Thyroid gland (tissue), 4 donors: ENCODE measurements at places on chromosomes 2 and 18. TPM values are rescaled to one million over a fixed set of nuclear protein-coding genes. Genes with fewer than 3 reads are reported as not detected.

The ASTL gene
- not detected for total RNA-seq

The SOX11 gene
- total RNA-seq, result not detected

The PTMA gene
- 1,070 TPM for total RNA-seq

The UGT1A10 gene
- 0.27 TPM for total RNA-seq

The OSBPL6 gene
- total RNA-seq, result 2.1 TPM

The FSIP2 gene
- 4.2 TPM for total RNA-seq

DNA sequence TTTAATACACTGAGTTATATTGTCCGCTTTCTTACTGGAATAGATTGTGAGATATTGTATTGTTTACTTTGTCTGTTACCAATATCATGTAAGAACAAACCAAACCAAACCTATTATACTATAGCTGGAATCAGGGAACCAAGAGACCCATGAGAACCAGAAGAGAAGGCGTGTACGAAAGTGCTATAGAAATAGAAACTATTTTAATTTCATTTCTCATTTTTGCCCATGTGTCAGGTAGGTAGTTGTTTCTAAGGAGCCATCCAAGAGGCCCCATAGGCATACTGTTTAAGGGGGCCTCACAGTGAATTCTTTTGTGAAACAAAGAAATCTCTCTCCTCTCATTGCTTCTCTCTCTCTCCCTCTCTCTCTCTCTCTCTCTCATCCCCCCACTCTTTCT, 363.6 kb downstream of the RNF144A start:
- no peak overlapping the region for H3K4me3 ChIP-seq
- no peaks in the 10 kb centered on the region for H3K27me3 ChIP-seq
- H3K27ac ChIP-seq, result no peak overlapping the region
- H3K36me3 ChIP-seq, result no peaks in the 10 kb centered on the region
- H3K4me1 ChIP-seq, result no peaks in the 10 kb centered on the region

- no peaks in the 10 kb centered on the region for H3K27me3 ChIP-seq
- no peak overlapping the region for H3K4me3 ChIP-seq
- no peak overlapping the region for H3K27ac ChIP-seq
- H3K36me3 ChIP-seq, result no peaks in the 10 kb centered on the region
Observed at GRCh38 chr2:191691016-191691735, 13.2 kb downstream of the NABP1 start.

DNA sequence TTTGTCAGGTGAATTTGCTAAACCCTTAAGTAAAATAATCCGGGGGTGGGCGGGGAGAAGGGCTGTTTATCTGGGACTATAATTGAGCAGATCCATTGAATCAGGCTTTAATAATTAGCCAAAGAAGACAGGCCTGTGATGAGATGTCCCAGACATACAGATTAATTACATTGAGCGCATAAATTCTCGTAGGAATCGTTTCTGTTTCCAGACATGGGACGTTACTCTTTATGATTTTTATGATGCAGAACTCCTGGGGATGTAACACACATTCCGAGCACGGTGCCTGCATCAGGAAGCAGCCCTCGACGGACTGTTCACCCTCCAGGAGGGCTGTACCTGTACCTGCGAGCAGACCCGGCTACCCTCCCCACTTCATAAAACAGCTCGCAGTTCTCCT, 88.9 kb downstream of the SMIM21 start:
- H3K36me3 ChIP-seq, result no peaks in the 10 kb centered on the region
- H3K4me1 ChIP-seq, result no peaks in the 10 kb centered on the region
- DNase-seq, result no peak
- H3K4me3 ChIP-seq, result no peak overlapping the region
- H3K27me3 ChIP-seq, result no peaks in the 10 kb centered on the region

GRCh38 chr18:38033282-38033681, 467.7 kb upstream of the CELF4 start:
- no peaks in the 10 kb centered on the region for H3K27me3 ChIP-seq
- H3K36me3 ChIP-seq, result no peaks in the 10 kb centered on the region
- no peak overlapping the region for H3K27ac ChIP-seq

DNA sequence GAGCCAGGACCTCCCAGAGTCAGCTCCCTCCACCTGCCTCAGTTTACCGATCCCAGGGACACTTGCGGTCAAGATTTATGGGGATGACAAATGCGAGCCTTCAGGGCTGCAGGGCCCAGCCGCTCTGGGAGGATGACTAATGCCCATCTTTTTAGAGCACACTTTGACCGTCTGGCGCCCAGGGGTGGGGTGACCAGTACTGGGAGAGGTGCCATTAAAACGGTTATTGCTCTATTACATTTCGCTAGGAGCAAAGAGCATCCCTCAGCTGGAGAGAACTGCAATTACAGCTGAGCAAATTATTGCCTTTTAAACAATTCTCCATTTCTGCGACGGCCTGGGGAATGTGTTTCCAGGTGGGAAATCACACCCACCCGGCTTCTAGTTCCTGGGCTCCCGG, 42.6 kb upstream of the HPCAL1 start:
- H3K4me3 ChIP-seq, result no peak overlapping the region
- DNase-seq, result no peak
- H3K27ac ChIP-seq, result no peak overlapping the region
- no peaks in the 10 kb centered on the region for H3K4me1 ChIP-seq
- H3K27me3 ChIP-seq, result no peaks in the 10 kb centered on the region
- no peaks in the 10 kb centered on the region for H3K36me3 ChIP-seq

DNA sequence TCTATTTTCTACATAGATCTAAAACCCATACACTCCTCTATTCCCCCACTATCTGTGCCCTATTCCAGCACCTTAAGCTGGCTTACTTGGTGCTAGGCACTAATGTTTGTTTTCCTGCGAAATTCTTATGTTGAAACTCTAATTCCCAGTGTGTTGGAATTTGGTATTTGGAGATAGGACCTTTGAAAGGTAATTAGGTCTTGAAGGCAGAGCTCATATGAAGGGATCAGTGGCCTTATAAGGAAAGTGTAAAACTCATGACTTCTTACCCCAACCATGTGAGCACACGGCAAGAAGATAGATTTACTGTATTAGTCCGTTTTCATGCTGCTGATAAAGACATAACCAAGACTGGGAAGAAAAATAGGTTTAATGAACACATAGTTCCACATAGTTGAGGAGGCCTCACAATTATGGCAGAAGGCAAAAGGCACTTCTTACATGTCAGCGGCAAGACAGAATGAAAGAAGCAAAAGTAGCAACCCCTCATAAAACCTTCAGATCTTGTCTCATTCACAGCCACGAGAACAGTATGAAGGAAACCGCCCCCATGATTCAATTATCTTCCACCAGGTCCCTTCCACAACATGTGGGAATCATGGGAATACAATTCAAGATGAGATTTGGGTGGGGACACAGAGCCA, 10.5 kb upstream of the LRATD1 start:
- no peak overlapping the region for H3K27ac ChIP-seq
- peaks cover 4% of the 10 kb centered on the region for H3K4me1 ChIP-seq
- no peaks in the 10 kb centered on the region for H3K36me3 ChIP-seq
- H3K27me3 ChIP-seq, result no peaks in the 10 kb centered on the region

DNA sequence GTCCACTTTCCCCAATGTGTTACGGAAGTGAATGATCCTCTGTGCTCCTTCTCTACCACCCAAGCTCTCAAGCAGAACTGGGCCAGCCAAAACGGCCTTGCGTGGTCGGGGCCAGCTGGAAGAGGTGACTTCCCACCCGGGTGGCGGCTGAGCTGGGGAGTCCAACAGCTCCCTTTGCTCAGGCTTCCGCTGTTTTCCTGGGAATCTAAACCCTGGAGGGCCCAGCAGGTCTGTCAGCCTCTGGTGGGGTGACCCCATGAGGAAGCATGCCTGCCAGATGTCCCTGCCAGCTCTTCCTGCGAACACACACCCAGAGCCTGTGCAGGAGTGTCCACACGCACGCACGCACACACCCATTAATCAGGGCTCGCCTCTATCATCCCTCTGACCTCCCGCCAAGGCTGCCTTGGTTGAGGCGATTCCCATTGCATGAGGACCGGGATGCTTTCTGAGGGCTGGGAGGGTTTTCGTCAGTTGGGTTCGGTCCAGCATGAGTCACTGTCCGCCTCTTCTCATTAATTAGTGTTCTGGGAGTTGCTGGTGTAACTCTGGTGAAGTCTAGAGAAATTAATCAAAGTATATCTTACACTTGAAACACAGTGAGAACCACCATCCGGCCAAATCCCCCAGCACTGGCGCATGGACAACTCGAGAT, 90.6 kb downstream of the TWIST2 start:
- no peaks in the 10 kb centered on the region for H3K4me1 ChIP-seq
- no peak overlapping the region for H3K27ac ChIP-seq
- H3K36me3 ChIP-seq, result no peaks in the 10 kb centered on the region
- peak; percentile 50 for DNase-seq
- no peaks in the 10 kb centered on the region for H3K27me3 ChIP-seq

- H3K27ac ChIP-seq, result peak overlapping the region; percentile 88
- H3K36me3 ChIP-seq, result no peaks in the 10 kb centered on the region
- no peak overlapping the region for H3K4me3 ChIP-seq
- no peak for DNase-seq
Observed at GRCh38 chr2:121627525-121628050, 21.7 kb downstream of the CLASP1 start.

GRCh38 chr18:39685303-39685902, 2119.8 kb upstream of the CELF4 start:
- no peaks in the 10 kb centered on the region for H3K4me1 ChIP-seq
- H3K27me3 ChIP-seq, result no peaks in the 10 kb centered on the region
- H3K36me3 ChIP-seq, result no peaks in the 10 kb centered on the region
- H3K27ac ChIP-seq, result no peak overlapping the region
- DNase-seq, result no peak
- no peak overlapping the region for H3K4me3 ChIP-seq

DNA sequence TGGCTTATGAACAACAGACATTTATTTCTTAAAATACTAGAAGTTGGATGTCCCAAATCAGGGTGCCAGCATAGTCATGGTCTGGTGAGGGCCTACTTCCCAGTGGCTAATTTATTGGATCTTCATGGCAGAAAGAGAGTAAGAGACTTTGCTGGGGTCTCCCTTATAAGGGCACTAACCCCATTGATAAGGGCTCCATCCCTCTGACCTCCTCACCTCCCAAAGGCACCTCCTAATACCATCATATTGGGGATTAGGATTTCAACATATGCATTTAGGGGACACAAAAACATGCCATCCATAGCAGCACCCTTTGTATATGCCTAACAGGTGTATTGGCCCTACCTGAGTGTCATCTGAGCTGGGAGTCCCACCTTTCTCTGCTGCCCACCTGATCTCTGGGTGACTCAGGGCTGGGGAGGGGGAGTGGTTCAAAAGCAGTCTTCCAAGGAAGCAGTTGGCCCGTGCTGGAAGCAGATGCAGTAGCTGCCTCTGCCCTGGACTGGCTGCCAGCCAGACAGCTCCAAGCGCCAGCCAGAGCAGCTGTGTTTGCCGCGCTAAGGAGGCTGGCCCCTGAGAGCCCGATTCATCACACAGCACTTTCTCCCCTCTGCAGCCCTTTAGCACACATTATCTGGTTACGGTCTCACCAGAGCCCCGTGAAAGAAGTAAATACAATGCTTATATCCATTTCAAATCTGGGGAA, 84.6 kb downstream of the SMAD7 start:
- no peaks in the 10 kb centered on the region for H3K36me3 ChIP-seq
- no peak overlapping the region for H3K4me3 ChIP-seq
- H3K27ac ChIP-seq, result no peak overlapping the region
- DNase-seq, result peak; percentile 82

DNA sequence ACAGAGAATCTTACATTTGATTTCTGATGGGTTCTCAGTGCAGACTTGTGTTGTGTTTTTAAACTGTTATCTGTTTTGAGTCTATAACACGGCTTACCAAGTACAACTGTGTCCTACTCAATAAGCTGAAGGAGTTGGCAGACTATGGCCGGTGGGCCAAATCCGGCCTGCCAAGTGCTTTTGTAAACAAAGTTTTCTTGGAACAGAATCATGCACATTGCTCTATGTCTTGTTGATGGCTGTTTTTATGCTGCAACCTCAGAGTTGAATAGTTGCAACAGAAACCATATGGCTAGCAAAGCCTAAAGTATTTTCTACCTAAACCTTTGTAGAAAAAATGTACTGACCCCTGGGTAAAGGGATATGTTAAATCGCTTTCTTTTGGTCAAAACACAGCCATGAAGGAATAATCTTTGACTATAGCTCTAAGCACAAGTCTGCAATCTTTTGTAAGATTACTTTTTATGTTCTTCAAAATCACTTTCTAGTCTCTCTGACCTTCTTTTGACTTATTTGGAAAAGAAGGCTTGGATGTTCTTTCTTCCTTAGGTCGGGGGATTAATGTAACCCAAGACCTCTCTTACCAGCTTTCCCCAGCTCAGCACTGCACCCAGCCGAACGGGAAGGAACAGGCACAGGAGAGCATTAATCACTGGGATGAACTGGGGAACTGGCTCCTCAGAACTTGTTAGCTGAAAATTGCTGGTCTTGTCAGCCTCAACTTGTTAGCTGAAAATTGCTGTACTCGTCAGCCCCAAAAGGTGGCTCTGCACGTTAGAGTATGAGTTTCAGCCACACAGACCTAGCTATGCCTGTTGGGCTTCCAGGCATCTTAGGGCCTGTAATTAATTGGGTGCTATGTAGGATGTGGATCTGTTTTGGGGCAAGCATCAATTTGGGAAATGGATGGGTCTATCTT, 75.4 kb downstream of the CD8B2 start:
- H3K27me3 ChIP-seq, result no peaks in the 10 kb centered on the region
- no peaks in the 10 kb centered on the region for H3K36me3 ChIP-seq
- peaks cover 19% of the 10 kb centered on the region for H3K4me1 ChIP-seq
- H3K27ac ChIP-seq, result no peak overlapping the region

- H3K27me3 ChIP-seq, result no peaks in the 10 kb centered on the region
- H3K4me1 ChIP-seq, result no peaks in the 10 kb centered on the region
- no peak overlapping the region for H3K4me3 ChIP-seq
- no peak overlapping the region for H3K27ac ChIP-seq
- no peaks in the 10 kb centered on the region for H3K36me3 ChIP-seq
Observed at GRCh38 chr18:41751161-41751560, 203.9 kb upstream of the PIK3C3 start.

- H3K4me1 ChIP-seq, result peaks cover 57% of the 10 kb centered on the region
- no peak overlapping the region for H3K4me3 ChIP-seq
- no peak overlapping the region for H3K27ac ChIP-seq
- H3K27me3 ChIP-seq, result no peaks in the 10 kb centered on the region
Observed at GRCh38 chr2:160384791-160385190, 108.8 kb downstream of the RBMS1 start.

- no peaks in the 10 kb centered on the region for H3K27me3 ChIP-seq
- H3K4me1 ChIP-seq, result peaks cover 39% of the 10 kb centered on the region
- no peaks in the 10 kb centered on the region for H3K36me3 ChIP-seq
- H3K4me3 ChIP-seq, result no peak overlapping the region
- peak; percentile 55 for DNase-seq
- H3K27ac ChIP-seq, result peak overlapping the region; percentile 41
Observed at GRCh38 chr2:216216951-216217903, 108.1 kb downstream of the XRCC5 start.
